ENCODE measurements at places on chromosomes 12 and 14.

DNA sequence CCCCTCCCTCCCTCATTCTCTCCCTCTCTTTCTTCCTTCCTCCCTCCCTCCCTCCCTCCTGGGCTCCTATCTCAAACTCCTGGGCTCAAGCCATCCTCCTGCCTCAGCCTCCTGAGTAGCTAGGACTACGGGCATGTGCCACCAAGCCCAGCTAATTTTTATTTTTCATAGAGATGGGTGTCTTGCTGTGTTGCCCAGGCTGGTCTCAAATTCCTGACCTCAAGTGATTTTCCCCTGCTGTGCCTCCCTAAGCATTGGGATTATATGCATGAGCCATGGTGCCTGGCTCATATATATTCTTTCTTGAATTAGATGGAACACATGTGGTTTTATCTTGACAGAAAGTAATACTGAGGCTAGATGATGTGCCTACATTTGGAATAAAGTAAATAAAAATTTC, 14.2 kb downstream of the PAPOLA start:
- no peak for DNase-seq

GRCh38 chr12:41681898-41682297, 462.8 kb downstream of the GXYLT1 start:
- DNase-seq = no peak

- DNase-seq = no peak
Measured at GRCh38 chr14:86787717-86788116, 1205.3 kb downstream of the GALC start.

DNA sequence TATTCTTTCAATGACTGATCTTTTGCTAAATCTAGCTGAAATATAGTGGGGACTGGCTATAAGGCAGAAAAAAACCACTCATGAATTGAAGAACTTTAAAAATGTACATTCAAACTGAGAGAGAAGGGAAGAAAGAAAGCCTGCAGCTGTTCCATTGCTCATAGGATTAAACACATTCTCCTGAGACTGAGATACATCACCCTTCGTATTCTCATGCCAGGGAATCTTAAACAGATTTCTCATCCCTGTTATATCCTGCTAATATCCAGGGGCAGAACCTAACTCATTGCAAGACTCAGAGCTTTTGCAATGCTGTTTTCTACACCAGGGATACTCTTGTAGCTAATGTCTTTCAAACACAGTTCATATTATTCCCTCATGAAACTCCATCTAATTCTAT, 67.2 kb upstream of the ACSS3 start:
- DNase-seq = no peak

- DNase-seq = peak; percentile 85
Measured at GRCh38 chr12:753611-754472, 1.5 kb downstream of the WNK1 start.

DNA sequence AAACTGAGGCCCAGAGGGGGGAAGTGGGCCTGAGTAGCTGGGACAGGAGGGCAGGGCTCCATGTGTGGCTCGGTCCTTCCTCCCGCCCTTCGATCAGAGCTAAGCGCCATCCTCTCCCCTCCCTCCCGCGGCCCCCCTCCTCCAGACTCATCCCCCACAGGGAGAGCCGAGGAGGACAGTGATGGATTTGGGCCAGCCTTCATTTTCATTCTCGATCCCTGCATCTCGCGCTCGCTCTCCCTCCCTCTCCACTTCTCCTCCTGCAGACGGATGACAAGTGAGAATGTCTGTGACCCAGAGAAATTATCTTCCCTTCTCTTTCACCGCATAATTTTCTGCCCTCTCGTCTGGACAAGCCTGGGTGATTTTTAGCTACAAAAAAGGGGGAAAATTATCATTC, 183.3 kb downstream of the RBM19 start:
- DNase-seq = no peak

DNA sequence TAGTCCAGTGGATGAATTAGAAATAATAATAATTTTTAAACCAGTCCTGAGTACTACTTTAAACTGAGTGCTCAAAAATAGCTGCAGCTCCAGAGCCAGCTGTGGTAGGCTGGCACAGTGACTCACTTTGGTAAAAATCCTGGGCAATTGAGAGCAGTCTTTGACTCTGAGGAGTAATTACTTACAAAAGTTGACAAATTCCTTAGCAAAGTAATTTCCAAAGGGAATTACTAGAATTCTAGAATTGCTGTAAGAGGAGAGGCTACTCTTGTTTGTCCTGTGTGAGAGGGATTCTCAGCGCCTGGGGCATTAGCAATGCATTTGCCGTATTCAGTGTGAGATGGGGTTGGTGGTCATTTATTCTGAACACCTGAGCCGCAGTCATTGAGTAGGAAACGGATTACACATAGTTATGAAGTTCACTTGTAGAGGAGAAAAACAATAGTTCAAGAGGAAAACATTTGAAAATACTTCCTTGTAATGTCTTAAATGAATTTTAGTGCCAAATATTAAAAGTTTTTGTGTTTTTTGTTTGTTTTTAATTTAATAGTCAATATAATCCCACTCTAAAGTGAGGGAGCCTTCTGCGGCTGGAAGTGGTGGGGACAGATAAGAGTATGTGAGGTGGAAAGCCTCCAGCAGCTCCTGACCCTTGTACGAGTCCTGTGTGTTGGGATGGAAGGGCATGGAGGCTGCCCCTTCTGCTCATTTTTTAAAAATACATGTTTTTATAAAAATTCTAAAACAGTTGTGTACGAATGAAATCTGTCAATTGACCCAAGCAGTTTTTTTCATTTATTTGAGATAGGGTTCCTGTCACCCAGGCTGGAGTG, 41.9 kb downstream of the EID3 start:
- no peak for DNase-seq

- DNase-seq = peak; percentile 85
Measured at GRCh38 chr12:132524405-132524804, 34.5 kb downstream of the FBRSL1 start.

DNA sequence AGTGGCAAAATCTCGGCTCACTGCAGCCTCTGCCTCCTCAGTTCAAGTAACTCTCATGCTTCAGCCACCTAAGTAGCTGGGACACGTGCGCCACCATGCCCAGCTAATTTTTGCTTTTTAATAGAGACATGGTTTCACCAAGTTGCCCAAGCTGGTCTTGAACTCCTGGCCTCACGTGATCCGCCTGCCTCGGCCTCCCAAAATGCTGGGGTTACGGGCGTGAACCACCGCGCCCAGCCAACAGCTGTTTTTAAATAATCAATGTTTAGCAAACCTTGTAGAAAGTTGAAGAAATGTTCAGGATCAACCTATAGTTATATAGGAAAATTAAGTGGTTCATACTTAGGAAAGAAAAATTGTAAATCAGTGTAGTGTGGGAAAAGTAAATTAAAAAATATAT, 6.0 kb upstream of the HSP90AA1 start:
- DNase-seq = no peak

- DNase-seq = no peak
Measured at GRCh38 chr14:88599326-88599725, 36.5 kb downstream of the ZC3H14 start.

DNA sequence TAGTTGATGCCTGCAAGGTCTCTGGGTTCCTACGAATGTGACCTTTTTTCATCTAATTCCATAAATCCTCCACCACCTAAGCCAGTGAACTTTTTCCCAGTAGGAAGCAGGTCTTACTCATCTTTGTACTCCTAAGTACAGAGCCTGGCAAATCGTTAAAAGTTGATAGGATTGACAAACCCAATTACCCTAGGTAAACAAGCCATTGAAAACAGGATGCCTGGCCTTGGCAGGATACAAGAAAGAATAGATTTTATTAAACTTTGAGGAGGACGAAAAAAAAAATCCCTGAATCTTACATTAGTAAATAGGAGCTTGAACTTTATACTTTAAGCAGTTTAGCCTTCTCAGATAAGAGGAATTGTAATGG, 5.6 kb downstream of the TBPL2 start:
- DNase-seq = no peak

GRCh38 chr12:127726671-127727315, 540.2 kb upstream of the TMEM132C start:
- no peak for DNase-seq

- DNase-seq = peak; percentile 67
Measured at GRCh38 chr14:21734457-21735074, 60.9 kb upstream of the OR4E1 start.

DNA sequence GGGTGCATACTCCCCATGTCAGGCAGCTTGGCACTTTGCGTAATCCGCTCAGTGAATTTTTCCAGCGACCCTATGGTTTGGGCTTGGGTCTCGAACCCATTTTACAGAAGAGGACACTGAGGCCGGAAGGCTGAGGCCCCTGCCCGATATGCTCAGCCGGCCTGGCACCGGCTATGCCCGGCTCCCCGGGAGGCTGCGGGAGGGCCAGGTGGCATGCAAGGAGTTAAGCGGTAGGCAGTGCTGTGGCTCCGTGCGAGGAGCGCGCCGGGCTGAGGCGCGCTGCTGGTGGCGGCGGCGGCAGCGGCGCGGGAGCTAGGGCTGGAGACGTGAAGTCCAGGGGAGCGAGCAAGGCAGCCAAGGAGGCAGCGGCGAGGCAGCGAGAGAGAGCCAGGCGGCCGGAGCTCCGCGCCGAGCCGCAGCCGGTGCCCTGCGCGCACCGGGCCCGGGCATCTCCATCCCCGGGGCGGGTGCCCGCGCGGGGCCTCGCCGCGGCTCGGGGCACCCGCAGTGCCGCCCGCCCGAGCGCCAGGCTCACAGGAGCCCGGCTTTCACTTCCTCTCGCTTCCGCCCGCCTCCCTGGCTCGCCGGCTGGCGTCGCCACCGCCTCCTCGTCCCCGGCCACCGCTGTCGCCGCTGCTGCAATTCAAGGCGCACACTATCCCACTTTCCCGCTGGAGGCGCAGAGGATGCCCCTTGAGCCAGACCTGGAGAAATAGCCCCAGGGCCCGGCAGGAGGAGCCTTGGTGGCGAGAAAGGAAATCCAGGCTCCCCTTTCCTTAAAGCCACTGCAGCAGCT, at the start of gene WSCD2:
TSS of gene WSCD2 (plus strand) at position 272 of the 796 bp plus-strand sequence. CDS start 66,545 bp downstream, outside the sequence.
- DNase-seq = peak; percentile 72

DNA sequence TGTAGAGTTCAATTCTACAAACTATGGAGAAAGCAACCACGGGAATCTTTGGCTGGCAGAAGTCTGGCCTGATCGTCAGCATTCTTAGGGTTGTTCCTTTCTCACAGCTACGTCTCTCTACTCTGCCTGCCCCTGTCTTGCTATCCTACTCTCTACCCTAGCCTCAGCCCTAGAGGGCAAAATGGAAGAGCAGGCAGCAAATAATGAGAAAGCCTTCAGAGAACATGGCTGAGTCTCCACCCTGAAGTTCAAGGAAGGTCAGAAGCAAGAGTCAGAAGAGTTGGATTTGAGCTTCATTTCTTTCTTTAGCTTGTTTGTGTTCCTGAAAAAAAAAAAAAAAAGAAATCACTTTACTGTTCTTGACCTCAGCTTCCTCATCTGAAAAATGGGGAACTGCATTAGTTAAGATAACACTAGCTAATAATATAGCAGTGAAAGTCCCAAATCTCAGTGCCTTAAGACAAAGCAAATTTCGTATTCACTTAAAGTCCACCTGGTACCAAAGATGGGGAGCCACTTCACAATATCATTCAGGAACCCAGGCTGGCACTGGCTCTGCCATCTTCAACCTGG, 50.2 kb upstream of the CCND2 start:
- no peak for DNase-seq

DNA sequence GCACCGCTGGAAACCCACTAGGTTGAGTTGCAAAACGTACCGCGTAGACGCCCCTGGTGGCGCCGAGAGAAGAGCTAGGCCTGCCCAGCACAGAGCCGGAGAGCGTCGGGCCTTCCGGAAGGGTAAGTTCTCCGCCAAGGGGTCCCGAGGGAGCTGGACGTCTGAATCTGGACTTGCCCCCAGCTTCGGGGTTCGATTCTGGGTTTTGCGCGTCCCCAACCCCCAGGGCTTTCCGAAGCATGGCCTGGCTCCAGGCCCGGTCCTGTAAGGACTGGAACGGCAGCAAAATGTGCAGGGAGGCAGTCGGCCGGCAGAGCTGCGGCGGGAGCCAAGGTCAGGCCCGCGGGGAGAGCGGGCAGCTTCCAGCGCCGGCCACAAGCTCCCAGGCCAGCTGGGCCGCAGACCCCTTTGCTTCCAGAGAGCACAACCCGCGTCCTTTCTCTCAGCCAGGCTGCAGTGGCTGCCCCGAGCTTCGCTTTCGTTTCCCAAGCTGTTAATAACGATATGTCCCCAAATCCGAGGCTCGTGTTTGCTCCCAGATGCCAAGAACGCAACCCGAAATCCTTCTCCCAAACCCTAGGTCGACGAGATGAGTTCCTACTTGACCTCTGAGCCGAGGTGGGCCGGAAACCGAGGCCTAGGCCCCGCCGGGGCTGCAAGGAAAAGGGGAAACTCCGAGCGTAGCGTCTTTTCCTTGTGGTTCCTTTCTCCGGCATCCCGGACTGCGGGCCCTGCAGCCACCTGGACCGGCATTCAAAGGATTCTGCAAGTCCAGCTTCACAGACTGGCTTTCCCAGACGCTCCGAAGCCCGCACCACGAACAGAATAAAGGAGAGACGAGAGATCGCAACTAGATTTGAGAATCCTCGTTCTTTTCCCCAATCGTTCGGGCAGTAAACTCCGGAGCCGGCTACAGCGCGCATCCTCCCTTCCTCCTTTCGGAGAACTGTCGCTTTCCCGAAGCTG, 3.2 kb upstream of the TBX5 start:
- DNase-seq = no peak

DNA sequence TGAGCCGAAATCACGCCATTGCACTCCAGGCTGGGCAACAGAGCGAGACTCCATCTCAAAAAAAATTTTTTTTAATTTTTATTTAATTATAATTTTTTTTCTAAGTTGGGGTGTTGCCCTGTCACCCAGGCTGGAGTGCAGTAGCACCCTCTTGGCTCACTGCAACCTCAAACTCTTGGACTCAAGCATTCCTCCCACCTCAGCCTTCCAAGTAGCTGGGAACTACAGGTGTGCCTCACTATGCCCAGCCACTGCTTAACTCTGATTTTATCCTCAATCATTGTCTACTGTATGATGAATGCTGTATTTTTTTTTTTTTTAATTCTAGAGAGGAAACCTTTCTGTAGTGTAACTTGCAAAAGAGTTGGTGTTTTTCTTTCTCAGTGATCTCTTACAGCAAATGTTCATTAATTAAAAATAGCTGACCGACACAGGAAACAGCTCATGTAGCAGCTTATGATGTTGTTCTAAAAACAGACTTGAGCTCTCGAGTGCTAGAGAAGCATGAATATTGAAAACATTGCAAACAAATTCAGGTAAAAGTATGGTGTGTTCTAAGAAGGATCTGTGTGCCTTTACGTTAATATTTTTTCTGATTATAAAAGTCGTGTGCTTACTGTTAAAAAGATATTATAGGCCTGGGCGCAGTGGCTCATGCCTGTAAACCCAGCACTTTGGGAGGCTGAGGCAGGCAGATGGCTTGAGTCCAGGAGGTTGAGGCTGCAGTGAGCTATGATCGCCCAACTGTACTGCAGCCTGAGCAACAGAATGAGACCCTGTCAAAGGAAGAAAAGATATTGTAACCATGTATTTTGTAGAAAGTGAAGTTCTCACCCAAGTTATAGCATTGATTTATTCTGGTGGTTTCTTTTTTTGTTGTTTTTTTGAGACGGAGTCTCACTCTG, 68.9 kb downstream of the FGD4 start:
- no peak for DNase-seq

Data from T47D (cell line).